T-helper 1 cell (primary cell): ENCODE measurements at places on chromosomes 3 and 15.

GRCh38 chr15:94580211-94580885 lies 349.0 kb downstream of the MCTP2 start:
- DNase-seq, result no peak

GRCh38 chr3:135163701-135164100 lies 368.6 kb downstream of the EPHB1 start:
- DNase-seq, result no peak

DNA sequence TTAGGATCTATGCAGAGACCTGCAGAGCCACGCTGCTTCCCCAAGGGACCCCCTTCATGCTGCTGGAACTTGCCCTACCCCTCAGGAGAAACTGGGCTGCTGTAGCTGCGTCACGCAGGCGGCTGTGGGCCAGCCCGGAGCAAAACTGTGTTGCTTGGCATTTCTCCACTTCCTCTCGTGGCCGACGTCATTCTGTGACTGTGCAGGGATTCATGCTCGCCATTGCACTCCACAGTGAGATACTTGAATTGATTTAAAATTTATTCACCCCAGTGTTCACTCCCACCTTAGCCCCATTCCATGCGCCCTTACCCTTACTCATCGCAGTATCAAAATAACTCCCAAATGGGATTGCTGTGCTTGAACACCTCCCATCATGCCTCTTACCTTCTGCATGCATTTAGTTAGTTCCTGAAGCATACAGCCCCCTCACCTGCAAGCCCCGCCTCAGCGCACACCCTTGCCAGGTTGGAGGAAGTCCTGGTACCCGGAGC lies 45.7 kb downstream of the TMEM44 start:
- no peak for DNase-seq

DNA sequence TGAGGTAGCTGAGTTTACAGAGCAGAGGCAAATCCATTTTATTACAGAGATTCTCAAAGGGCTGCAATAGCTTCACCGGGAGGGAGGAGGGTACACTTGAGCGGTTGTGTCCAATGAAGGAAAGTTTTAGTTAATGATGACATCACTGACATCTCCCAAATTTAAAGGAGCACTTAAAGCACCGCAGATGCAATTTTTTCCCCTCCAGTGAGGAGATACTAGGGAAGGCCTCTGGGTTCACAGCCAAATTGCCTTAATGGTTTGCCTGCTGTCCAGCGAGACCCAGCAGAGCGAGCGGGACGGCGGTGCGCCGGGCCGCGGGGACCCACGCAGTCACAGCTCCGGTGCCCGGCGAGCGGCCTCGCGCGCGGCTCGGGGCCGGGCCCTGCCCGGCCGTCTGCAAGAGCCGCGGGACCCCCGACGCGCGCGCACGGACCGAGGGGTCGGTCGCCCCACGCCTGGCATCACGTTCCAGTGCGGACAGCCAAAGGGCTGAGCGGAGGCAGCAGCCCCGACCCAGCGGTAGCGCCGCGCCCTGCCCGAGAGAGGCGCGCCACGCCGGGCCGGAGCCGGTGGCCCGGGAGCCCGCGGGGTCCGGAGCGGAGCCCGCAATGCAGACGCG lies 160.5 kb upstream of the CHRNA7 start:
- DNase-seq, result no peak

GRCh38 chr3:71875461-71875947 lies 90.6 kb upstream of the PROK2 start:
- DNase-seq, result peak; percentile 51
